ENCODE measurements at places on chromosomes 5 and 9.
A peak's percentile ranks its signal among the peaks of the same experiment; 100 is the strongest.

GRCh38 chr5:41517909-41518308 lies 7.5 kb upstream of the PLCXD3 start:
- no peak for DNase-seq

DNA sequence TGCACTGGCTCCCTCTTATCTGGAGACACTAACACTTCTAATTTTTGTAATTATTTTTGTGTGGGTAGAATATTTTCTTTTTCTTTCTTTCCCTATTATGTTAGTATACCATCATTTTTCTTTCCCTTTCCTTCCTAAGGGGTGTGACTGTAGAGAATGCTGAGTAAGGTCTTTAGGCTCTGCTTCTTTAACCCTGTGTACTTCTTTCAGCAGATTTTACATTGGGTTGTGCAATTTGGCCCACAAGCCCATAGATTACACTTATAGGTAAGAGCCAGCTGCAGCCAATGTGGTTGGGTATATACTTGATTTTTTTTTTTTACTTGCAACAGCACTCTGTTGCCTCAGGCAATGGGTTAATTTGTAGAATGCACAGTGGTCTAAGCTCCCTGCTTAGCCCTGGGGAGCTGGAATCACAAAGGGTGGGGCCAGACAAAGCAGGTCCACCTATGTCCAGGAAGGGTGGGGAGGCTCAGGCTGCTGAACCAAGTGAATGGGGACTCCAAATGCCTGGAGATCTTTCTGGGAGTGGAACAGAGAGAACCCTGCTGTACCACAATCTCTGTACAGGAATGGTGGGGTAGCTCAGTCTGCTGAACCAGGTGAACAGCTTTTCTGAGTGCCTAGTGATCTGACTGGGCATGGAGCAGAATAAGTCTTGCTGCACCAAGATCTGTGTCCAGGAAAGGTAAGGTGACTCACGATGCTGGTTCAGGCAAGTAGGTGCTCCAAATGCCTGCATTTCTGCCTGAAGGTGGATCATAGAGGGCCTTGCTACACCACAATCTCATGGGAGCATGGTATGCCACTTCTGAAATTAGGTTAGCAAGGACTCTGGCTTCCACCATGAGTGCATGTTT lies 64.9 kb downstream of the SLC25A46 start:
- no peak for DNase-seq

DNA sequence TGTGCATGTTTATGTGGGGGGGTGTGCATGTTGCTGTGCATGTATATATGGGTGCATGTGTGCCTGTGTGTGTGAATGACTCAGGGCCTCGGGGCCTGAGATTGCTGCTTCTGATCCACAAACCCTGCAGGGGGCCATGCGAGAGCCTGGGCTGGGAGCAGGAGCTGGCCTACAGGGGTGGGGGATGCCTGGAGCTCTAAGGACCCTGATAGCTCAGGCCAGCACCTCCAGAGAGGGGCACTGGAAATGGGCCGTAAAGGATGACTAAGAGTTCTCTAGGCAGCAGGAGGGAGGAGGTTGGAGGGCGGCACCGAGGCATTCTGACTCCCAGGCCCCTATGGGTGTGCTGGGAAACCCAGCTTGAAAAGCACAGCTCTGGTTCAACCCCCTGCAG lies 6.9 kb upstream of the UBAC1 start:
- DNase-seq: no peak

DNA sequence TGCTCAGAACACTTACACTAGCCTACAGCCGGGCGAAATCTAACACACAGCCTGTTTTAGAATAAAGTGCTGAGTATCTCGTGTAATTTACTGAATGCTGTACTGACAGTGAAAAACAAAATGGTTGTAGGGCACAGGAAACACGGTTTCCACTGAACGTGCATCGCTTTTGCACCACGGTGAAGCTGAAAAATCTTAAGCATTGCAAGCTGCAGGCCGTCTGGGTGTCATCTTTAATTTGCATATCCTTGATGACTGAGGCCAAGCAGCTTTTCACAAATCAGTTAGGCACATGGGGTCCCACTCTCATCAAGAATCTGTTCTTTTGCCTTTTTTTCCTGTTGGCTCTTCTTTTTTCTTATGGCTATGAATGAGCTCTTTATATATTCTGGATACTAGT lies 58.2 kb downstream of the CAMSAP1 start:
- DNase-seq: no peak

- no peak for DNase-seq
These were observed 37.4 kb upstream of the ZNF608 start for GRCh38 chr5:124783794-124784193.

- no peak for DNase-seq
These were observed 91.9 kb upstream of the OTULINL start for GRCh38 chr5:14489643-14490042.

DNA sequence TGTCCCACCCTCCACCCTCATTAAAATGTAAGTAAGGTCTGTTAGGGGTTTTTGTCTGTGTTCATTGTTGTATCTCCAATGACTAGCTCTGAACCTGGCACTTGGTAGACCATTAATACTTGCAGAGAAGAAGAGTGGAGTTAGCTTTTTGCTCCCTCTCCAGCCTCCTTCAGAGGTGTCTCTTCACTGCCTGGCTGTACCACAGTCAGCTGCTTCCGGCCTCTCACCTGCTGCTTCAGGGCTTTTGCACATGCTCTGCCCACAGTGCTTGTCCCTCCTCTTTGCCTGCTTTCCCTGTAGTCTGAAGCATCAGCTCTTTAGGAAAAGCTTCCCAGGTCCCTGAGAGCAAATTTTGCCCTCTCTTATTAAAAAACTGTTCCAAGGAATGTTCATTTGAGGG lies 83.6 kb downstream of the SNX24 start:
- no peak for DNase-seq

DNA sequence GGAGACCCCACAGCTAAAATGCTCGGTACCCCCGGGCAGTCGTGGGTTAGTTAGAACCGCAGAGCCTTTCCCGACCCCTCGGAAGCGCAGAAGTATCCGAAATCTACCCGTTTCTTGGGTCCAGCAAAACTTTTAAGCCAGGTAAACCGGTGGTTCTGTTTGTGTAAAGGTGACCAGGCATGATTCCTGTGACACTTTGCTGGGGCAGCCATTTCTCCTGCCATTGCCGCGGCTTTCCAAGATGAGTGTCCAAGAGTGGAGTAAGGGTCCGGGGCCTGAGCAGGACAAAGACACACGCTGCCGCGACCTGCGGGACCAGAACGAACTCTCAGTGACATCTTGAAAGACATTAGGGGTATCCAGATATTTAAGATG lies 655 bp downstream of the MARVELD2 start:
- peak; percentile 51 for DNase-seq

DNA sequence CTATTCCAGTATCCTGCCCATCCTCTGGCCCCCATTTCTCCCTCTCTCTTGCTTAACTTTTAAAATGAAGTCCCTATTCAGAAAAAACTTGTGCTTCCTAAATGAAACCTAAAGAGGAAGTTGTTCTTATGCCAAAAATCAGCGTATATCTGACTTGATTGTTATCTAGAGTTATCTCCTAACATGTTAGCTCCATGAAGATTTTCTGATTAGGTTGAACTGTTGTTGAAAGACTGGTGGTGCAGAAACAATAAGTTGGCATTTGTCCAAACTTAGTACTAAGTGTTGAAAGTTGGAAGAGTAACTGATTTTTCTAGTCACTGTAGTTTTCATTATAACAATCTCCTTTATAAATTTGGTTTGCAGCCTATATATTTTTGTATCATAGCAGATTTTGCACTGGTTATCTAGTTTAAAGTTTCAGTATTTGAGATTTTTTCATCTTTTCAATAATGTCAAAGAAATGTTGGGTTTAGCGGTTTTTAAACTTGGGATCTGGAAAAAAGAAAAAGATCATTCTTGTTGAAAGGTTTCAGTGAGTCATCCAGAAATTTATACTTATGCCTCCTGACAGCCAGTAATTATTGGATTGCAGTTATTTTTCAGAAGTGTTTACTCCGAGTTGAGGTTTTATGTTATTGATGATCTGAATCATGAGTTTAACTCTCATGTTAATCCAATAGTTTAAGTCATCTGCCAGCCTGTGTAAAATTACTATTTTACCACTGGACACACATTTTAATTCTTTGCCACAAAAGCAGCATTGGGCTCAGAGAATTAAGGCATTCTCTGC lies 60.6 kb downstream of the PAM start:
- DNase-seq: no peak

- peak; percentile 40 for DNase-seq
These were observed 1.6 kb downstream of the HBEGF start for GRCh38 chr5:140344683-140345423.

GRCh38 chr5:2570586-2570985 lies 180.9 kb downstream of the IRX2 start:
- DNase-seq: no peak

DNA sequence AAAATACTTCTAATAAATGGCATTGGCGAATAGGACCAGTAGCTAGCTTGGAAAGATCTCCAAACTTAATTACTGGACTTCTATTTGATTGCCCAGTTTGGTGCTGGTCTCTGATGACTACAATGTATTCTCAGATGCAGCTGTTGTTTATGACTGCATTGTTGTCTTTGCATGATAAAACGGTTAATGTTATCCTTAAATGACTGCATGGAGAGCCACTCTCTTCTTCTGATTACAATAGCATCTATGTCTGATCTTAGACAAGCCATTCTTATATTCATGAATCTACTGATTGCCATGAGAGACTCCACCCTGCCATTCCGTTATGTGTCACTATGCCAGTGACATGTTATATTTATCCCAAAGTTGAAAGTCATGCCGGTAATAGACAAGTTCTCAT lies 42.9 kb upstream of the ERBIN start:
- no peak for DNase-seq
